ENCODE measurements at places on chromosomes 4 and X.
A peak's percentile ranks its signal among the peaks of the same experiment; 100 is the strongest.

DNA sequence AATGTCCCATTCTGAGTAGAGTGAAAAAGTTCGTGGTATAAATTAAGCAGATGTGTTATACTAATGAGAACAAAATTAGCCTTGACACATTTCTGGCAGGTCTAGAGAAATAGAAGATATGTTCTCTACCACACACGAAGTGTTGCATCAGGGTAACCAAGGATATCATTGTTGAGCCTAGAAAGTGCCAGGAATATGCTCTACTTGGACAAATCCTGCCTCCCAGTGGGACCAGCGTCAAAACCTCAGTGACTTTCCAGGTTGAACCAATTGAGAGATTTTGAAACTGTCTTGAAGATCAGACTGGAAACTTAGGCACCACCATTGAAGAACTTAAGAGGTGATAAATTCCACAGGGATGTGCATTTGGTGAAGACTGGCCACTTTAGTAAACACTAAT lies 115.9 kb downstream of the HPGD start:
- no peak for DNase-seq

DNA sequence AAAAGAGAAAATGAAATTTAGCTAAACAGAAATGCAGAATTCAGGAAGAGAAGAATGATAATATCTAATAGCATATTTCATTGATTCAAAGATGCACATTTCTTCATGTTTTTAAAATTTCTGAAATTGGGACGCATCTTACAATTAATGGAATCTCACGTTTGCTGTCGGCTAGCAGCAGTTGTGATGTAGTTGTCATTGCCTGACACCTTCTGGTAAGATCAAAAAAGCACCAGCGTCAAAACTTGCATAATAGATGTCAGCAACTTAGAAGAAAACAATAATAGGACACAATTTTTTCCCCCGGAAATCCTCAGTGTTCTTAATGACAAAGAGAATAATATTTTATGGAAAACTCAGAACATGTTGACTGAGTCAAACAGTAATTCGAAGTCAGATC lies 29.8 kb upstream of the SLC7A3 start:
- DNase-seq = peak; percentile 32

DNA sequence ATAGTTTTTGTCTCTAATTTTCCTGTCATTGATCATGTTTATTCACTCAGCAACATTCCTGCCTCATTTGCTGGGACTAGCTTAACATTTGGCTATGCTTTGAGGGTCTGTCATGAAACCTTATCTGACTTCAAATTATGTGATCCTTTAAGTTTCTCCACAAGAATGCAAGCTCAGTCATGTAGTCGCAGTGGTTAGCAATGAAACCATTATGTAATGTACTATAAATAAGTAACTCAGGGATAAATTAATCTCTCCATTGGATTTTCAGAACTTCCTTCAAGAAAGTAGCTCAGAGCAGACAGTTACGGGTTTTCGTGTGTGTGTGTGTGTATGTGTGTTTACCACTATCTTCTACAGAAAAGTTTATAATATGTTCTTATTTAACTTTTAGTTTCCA lies 993.6 kb downstream of the ADGRL3 start:
- no peak for DNase-seq

- no peak for DNase-seq
These were observed 190.0 kb upstream of the NEIL3 start for GRCh38 chr4:177119691-177120090.

GRCh38 chrX:145910017-145910416 lies 92.4 kb downstream of the SLITRK2 start:
- no peak for DNase-seq

DNA sequence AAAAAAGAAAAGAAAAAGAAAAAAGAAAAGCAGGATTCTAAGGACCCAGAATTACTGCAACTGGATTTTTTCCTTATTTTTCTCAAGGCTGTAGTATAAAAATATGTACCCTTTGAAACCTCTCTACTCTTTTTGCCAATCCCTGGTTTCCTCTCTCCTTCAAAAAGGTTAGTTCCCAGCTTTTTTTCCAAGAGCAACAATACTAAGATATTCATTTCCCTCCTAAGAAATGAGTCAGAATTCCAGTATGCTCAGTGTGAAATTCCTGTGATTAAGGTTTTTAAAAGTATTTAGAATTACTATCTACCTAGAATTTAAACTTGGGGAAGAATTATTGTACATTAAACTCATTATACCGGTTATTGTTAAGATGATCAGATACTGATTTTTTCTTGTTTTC lies 22.0 kb downstream of the SMIM14 start:
- DNase-seq = no peak

- DNase-seq = peak; percentile 22
These were observed 1.7 kb downstream of the CNOT6L start for GRCh38 chr4:77817304-77818072.

DNA sequence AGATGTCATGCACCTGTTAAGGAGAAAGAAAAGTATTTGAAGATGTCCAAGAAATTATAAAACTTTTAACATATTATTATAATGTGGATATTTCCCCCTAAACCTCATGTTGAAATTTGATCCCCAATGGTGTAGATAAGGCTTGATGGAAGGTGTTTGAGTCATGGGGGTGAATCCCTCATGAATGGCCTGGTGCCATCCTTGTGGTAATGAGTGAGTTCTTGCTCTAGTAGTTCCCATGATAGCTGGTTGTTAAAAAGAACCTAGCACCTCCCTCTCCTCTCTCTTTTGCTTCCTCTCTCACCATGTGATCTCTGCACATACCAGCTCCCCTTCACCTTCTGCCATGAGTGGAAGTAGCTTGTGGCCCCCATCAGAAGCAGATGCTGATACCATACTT lies 176.6 kb upstream of the NR3C2 start:
- no peak for DNase-seq

DNA sequence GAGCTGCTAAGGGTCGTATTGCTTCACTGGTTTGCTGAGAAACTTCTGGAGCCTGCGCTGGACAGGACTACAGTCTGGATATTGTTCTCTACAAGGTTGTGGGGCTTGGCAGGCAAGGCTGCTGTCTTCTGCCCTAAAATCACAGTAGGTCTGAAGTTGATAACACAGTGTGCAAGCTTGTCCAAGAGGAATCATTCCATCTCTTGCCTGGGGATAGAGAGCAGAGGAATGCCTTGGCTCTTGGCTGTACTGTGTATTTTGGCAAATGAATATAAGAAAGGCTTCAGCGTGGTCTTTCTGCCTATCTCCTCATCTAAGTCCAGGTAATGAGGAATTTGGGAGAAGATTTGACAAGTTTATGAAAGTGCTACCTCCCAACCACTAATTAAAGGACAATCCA lies 9.4 kb upstream of the RASL11B start:
- no peak for DNase-seq

GRCh38 chr4:32226204-32226603 lies 1506.0 kb downstream of the PCDH7 start:
- peak; percentile 71 for DNase-seq

DNA sequence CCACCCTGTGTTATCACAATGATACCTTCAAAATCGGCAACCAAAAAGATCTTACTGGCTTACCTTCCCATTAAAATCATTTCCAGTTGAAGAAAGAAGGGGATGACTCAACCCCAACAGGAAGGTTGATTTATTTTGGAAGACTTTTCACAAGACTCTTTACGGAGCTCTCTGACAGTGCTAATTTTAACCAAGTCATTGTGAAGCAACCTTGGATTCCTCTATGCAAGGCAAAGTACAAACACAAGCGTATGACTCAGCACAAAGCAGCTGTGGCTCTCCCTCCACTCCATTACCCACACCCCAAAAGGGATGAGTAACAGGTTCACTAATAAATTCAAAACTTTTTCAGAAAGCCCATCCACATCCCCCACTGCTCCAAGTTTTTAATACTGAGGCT lies 213.8 kb upstream of the FGF13 start:
- DNase-seq = peak; percentile 86

DNA sequence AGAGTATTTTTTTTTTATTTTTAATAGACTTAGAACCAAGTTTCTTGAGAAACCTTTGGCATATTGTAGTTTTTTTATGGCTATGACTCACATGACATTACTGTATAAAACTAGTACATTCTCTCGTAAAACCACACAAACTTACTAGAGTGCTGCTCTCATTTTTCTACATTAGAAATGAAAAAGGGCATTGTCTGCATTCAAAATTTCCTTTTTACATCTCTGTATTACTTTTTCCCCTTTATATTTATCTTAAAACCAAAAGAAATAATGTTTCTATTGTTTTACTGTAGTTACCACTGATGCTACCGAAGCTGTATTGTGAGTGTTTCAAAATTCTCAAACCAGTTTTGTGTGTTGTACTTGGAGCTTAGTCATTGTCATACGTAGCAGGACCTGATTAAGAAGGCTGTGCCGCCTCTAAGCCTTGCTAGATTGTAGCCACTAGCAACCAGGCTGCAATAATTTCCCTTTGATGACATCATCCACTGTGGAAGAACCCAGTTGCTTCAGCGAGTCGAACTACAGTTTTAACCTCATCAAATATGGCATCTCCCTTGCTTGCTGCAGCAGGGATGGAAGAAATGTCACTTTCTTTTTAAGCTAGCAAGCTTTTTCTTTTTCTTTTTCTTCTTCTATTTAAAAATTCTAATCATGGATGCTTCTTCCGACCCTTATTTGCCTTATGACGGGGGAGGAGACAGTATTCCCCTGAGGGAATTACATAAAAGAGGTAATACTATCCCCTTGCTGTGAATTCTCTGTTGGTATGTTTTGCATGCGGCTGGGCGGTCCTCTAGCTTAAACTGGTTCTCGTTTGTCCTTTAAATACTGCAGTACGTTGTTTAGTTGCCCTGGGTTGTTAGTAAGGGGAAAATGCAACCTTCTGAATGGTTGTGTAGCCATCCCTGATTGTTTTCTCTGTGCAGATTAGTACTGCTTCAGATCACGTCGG lies 39.6 kb downstream of the CLCN3 start:
- peak; percentile 99 for DNase-seq

- peak; percentile 87 for DNase-seq
These were observed at the start of gene LIN54 for GRCh38 chr4:83010522-83011318. TSS of gene LIN54 (minus strand) at chr4:83010823. CDS start at chr4:82984844, 25,979 bp downstream.

DNA sequence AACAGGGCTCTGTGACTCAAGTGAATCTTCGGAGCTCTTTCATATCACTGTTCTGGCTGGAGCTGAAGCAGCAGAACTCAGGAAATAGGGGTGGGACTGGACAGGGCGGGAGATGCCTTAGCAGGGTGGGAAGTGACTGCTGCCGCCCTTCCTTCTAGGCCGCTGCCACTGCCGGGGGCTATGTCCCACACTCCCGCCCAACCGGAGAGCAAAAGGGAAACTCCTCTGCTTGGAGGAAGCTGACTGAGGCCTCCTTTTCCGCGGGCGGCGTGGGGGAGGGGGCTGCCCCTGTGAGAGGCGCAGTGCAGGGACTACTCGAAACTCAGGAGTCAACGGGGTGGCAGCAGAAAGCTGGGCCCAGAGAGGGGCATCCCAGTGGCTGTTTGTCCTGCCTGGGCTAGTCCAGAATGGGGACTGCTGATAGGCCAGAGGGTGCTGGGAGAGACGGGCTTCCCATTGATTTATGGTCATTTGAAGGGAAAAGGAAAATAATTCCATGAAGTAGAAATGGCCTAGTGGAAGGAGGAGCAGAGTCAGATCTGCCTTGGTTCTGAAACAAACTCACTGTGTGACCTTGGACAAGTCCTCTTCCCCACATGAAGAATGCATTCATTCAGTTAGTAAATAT lies 36.9 kb downstream of the STARD8 start:
- no peak for DNase-seq

GRCh38 chr4:82776925-82777542 lies 21.6 kb downstream of the SCD5 start:
- DNase-seq = no peak

DNA sequence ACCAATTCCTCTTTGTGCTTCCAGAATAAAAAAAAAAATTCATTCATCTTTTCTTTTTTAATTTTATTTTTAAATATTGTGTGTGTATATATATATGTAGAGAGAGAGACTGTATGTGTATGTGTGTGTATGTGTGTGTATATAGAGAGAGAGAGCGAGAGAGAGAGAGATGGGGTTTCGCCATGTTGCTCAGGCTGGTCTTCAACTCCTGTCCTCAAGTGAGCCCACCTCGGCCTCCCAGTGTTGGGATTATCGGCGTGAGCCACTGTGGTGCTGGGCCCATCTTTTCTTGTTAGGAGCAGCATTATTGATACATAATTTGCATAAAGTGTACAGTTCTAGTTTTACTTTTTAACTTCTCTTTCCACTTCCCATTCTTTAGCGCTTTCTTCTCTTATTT lies 33.6 kb downstream of the KDM6A start:
- DNase-seq = no peak

DNA sequence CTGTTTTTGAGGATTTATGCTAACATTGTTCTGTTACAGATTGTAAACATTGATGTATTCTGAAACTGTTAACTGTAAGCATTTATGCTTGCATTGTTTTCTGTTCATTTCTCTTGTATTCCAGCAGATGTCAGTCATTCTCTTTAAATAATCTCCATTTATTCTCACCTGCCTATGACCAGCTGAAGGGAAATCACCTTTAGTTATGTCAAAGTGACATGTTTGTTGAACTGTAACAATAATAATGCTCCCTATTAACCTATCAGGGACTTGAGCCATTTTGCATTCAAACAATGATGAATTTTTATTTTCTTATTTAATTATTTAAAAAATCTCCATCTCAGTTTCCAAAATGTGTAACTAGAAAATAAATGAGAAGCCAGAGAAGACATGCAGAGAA lies 58.0 kb downstream of the SPCS3 start:
- DNase-seq = peak; percentile 63

DNA sequence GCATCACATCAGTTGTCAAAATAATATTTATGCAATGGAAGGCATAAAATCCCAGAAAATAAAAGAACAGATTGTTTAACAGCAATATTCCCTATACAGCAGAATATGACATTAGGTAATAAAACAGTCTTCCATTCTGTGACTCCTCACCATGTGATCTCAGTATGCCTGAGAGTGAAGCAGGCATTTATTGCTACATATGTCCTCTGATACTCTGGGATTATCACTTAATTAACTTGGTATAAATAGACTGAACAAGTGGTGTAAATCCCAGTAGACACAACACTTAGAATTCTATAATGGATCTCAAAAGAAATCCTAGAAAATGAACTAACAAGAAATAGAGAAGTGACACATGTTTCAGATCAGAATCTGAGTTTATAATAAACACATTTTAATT lies 841.3 kb downstream of the PDHA2 start:
- no peak for DNase-seq

DNA sequence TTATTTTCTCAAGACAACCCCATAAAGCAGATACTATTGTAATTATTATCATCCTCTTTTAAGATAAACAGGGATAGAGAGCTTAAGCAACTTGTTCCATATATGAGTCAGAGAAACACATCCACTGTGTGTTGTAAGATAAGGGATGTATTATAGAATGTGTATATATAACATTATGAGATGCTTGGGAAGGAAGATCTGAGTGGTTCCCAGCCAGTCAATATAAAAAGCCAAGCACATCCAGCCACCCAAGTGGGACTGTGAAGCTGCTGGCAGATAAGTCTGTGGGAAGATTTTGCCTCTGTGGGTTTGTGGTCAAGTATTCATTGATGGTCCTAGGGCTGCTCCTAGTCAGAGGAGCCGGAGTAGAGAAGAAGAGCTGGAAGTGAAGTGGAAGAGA lies 16.5 kb upstream of the BMPR1B start:
- peak; percentile 25 for DNase-seq

DNA sequence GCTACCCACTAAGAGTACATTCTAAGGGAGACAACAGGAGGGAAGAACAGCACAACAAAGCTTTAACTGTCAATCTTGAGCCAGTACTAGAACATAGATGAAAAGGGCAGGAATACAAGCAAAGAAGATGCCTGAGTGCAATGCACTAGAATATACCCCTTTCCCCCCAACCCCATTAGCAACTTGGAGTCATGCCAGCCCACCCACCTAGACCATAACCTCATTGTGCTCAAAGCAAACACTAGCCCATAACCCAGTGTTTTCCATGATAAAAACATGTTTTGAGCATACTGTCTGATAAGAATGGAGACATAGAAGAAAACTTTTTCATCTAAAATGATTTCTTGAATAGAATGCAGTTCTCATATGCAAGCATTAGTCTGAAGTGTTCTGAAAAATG lies 183.2 kb downstream of the RAP1GDS1 start:
- no peak for DNase-seq

Measured in epithelial cell of esophagus (primary cell).